ENCODE measurements at places on chromosomes 5 and 9. TPM values are rescaled to one million over a fixed set of nuclear protein-coding genes. Genes with fewer than 3 reads are reported as not detected.
A peak's percentile ranks its signal among the peaks of the same experiment; 100 is the strongest.

GRCh38 chr9:128045831-128046230, 21.3 kb downstream of the NAIF1 start:
- peaks cover 4% of the 10 kb centered on the region for H3K4me1 ChIP-seq
- no peak for DNase-seq
- no peak overlapping the region for H3K4me3 ChIP-seq
- no peak overlapping the region for H3K27ac ChIP-seq

DNA sequence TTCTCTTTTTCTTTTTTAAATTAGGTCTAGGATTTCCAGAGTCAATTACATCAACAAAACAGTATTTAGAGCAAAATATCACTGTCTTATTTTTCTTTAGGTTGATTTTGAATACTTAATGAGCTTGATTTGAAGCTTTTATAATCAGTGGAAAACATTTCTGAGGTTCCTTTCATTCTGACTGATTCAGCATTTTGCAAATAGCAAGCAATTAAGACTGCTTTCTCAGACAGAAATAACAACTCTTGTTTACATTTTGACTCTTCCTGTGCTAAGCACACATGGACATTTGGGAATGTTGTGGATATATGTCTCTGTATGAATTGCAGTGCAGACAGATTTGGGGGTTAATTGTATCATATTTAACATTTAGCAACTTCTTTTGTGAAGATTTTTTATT, 22.2 kb upstream of the MCCC2 start:
- no peaks in the 10 kb centered on the region for H3K27me3 ChIP-seq
- H3K4me3 ChIP-seq: no peak overlapping the region
- peak overlapping the region; percentile 14 for H3K27ac ChIP-seq
- H3K4me1 ChIP-seq: no peaks in the 10 kb centered on the region
- no peak for DNase-seq

DNA sequence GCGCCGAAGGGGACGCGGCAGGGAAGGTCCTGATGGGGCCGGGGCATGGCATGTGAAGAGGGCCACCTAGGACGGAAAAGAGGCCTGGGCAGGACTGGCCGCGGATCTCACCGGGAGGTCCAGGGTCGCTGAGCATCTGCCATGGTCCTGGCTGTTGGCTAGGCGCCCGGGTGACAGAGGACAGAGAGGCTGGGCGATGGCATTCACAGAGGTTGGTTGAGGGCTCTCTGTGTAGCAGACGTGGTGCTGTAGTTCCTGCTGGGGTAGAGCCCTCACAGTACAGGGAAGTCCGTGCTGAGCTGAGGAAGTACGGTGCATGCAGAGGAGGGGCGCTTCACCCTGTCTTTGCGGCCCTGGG, 427 bp downstream of the PCYOX1L start:
- peaks cover 21% of the 10 kb centered on the region for H3K36me3 ChIP-seq
- H3K4me1 ChIP-seq: peaks cover 59% of the 10 kb centered on the region
- peak overlapping the region; percentile 90 for H3K27ac ChIP-seq
- peak overlapping the region; percentile 95 for H3K4me3 ChIP-seq
- peak; percentile 43 for DNase-seq

DNA sequence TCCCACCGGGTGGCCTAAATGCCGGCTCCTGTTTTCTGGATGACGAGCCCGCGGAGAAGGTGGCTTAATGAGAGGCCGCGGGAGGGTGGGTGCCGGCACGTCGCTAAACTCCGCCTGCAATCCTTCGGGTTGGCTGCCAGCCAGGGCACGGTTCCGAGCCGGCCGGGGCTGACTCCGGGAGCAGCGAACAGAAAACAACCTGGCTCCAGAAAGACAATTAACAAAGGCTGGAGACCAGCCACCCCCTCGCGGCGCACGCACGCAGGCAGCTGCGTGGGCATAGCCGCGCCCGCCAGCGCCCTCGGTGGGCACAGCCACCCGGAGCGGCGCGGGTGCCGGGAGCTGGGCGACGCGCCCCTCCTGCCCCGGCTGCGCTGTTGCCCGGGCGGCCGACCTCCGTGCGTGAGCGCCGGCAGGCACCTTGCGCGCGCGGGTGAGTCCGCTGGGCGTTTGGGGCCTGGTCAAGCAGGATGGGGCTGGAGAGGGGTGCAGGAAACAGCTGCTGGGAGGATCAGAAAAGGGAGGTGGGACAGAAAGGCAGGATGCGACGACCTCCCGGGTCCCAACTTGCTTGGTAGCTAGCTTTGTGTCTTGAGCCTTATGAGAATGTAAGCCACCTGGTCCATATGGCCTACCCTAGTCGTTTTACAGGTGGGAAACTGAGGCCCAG, at the start of gene ARHGEF37:
Gene ARHGEF37, plus strand, starts transcription at position 307 of the 670 bp plus-strand sequence. CDS start 16,272 bp downstream, outside the sequence.
- peaks cover 24% of the 10 kb centered on the region for H3K4me1 ChIP-seq
- no peaks in the 10 kb centered on the region for H3K27me3 ChIP-seq
- no peaks in the 10 kb centered on the region for H3K36me3 ChIP-seq
- H3K4me3 ChIP-seq: peak within 1 kb of the TSS; percentile 73

GRCh38 chr5:164256351-164256750, 750.9 kb downstream of the MAT2B start:
- H3K27me3 ChIP-seq: no peaks in the 10 kb centered on the region
- DNase-seq: no peak
- H3K4me1 ChIP-seq: no peaks in the 10 kb centered on the region
- no peaks in the 10 kb centered on the region for H3K36me3 ChIP-seq

DNA sequence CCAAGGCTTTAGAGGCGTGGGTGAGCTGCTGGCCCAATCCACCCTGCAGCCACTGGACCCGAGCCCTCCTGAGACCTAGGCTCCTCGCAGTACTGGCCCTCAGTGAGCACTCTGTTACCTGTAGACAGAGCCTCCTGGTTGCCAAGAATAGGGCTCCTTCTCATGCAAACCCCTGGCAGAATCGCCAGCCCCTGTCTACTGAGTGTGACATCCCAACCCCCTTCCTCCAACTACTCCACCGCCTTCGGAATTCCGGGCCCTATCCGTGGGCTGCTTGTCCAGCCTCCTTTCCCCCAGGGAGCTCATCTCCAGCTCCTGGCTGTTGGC, 23.8 kb upstream of the COL5A1 start:
- H3K27me3 ChIP-seq: no peaks in the 10 kb centered on the region
- no peak for DNase-seq
- no peak overlapping the region for H3K4me3 ChIP-seq
- no peaks in the 10 kb centered on the region for H3K4me1 ChIP-seq
- H3K36me3 ChIP-seq: no peaks in the 10 kb centered on the region

DNA sequence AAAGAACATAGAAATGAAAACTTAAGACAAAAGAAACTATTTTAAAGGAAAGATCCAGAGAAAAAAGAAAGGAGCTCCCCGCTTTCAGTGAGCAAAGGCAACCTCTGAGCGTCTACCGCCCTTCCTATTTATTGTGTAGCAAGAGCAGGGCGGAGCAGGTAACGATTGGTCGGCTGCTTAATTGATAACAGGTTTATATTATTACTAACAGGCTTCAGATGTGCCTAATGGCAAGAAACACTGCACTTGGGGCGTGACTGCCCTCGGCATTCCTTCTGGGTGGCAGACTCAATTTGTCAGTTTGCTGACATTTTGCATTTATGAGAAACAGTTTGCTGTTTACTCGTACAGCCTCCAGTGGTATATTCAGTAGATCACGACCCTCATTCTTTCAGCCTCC, 482.7 kb upstream of the C9orf72 start:
- no peaks in the 10 kb centered on the region for H3K4me1 ChIP-seq
- H3K27me3 ChIP-seq: no peaks in the 10 kb centered on the region
- H3K27ac ChIP-seq: no peak overlapping the region
- H3K36me3 ChIP-seq: no peaks in the 10 kb centered on the region
- no peak overlapping the region for H3K4me3 ChIP-seq
- DNase-seq: no peak

DNA sequence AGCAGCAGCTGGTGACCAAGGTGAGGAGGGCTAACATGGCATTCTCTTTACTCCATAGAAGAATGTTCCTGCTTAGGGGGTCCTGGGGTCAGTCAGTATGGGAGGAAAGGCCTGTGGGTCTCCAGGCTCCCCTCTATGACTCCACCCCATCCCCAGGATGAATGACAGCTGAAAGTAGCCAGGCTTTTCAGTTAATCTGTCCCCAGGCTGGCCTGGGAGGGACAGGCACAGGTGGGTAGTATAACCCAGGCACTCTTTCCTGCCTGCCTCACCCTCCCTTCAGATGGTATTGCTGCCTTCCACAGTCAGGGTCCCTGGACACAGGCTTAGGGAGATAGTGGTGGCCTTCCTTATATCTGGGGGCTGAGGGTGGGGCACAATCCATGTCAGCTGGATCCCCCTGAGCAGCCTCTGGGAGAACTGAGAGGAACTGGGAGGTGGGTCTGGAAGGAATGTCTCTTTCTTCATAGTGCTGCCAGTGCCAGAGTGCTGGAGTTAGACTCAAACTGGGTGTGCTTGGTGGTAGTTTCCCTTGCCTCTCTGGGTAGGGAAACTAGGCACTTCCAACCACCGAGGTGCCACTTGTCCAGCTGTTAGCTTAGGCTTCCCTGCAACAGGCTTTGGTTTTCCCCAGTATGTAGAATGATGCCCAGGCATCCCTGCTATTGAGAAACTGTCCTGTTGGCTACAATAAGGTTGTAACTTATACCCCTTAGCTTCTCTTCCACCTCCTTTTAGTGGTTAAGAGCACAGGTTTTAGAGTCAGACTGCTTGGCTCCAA, 27.8 kb downstream of the LARP1 start:
- no peak overlapping the region for H3K4me3 ChIP-seq
- H3K4me1 ChIP-seq: peaks cover 93% of the 10 kb centered on the region
- no peaks in the 10 kb centered on the region for H3K27me3 ChIP-seq
- H3K36me3 ChIP-seq: peaks cover 8% of the 10 kb centered on the region
- DNase-seq: no peak

DNA sequence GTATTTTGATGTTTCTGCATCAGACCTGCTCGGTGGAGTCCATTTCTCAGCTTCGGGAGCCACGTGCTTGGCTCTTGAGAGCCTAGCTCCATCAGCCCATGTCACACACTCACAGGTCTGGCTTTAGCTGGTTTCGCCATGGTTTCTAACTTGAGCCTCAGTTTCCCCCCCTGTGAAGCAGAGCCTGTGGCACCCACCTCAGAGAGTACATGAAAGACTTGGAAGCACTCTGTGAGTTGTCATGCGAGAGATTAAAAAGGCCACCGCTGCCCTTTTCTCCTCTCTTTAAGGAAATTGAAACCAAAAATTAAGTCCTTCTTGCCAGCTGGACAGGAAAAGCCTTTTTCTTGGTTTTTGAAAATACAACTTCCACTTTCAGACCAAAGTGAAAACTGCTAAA, 8.8 kb downstream of the TENT4A start:
- no peak overlapping the region for H3K4me3 ChIP-seq
- H3K36me3 ChIP-seq: peaks cover 19% of the 10 kb centered on the region
- no peak for DNase-seq
- no peak overlapping the region for H3K27ac ChIP-seq
- H3K27me3 ChIP-seq: no peaks in the 10 kb centered on the region
- H3K4me1 ChIP-seq: peaks cover 87% of the 10 kb centered on the region

DNA sequence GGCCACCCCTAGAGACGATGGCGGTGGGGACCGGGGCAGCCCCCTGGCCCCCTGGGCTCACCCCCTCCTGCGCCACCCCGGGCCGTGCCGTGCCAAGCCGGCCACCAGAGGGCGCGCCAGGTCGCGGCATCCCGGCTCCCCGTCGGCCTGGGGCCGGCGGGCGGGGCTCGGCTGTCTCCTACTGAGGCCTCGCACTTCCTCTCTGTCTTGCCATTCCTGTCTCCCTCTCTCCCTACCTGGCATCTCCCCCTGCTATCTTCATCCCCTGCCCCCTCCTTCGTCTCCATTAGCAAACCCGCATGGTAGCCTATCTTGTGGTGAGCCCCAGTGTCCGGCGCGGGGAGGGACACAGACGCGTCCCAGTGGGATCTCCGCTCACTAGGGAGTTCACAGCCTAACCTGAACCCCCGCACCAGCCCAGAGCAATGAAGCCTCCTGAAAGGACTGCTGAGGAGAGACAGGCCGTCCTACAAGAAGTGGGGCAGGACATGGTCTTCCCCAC, 29.8 kb upstream of the FABP6 start:
- peak; percentile 68 for DNase-seq
- H3K27me3 ChIP-seq: peaks cover 9% of the 10 kb centered on the region
- peaks cover 2% of the 10 kb centered on the region for H3K4me1 ChIP-seq
- no peak overlapping the region for H3K27ac ChIP-seq
- H3K36me3 ChIP-seq: no peaks in the 10 kb centered on the region

DNA sequence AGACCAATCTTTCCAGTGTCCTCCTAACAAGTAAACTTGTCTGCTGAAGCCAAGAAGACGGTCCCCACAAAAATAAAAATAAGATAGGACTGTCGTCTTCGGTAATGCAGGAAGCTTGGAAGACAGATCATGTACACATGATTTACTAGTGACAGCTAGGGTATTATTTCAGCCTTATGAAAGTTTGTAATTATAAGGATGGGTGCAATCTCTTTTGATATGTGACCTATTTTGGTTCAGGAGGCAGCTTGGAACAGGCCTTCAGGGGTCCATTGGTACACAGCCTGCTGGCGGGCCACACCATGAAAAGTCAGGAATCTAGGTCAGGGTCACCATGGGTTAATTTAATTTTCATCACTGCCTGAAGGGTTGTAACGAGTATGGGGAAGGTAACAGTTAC, 13.7 kb upstream of the MEIKIN start:
- H3K27me3 ChIP-seq: no peaks in the 10 kb centered on the region
- H3K4me3 ChIP-seq: no peak overlapping the region
- DNase-seq: no peak
- H3K36me3 ChIP-seq: peaks cover 15% of the 10 kb centered on the region

DNA sequence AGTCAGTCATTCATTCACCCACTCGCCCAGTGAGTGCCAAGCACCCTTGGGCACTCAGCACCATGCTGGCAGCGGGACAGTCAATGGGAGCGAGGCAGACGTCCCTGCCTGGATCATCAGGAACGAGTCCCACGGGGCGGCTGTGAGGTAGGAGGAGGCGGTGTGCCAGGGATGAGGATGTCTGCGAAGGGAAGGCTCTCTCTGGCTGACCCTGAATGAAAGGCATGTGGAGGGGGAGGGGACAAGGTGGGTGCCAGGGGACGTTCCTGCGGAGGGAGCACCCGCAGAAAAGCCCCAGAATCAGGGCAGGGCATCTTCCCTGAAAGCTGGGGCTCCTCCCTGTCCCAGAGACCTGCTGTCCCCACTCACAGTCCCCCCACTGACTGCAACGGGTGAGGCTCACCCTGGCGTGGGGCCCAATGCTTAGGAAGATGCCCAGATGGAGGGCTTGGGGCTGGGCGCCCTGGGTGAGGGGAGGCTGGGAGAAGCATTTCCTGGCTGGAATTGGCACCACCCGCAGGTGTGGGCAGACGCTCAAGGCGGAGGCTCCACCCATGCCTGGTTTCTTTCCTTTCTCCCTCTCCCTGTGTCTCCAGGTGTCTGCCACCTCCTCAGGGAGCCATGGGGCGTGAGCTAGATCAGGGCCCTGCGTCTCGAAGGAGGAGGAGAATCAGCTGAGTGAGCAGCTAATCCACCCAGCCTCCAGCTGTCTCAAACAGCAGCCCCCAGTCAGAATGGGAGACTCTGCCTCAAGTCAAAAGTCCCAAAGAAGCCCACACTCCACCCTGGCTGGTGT, 179.0 kb upstream of the PPP1R26 start:
- H3K27me3 ChIP-seq: peaks cover 9% of the 10 kb centered on the region
- H3K4me1 ChIP-seq: no peaks in the 10 kb centered on the region
- no peak overlapping the region for H3K4me3 ChIP-seq
- no peak overlapping the region for H3K27ac ChIP-seq
- DNase-seq: no peak

GRCh38 chr9:123654218-123654993, 275.5 kb downstream of the DENND1A start:
- no peaks in the 10 kb centered on the region for H3K27me3 ChIP-seq
- peaks cover 15% of the 10 kb centered on the region for H3K36me3 ChIP-seq
- H3K27ac ChIP-seq: no peak overlapping the region

RLN2 gene
- total RNA-seq: 4.0 TPM

KCNV2 gene
- not detected for total RNA-seq

PCDHB4 gene
- total RNA-seq: not detected

PCDHB7 gene
- not detected for total RNA-seq

OTULINL gene
- total RNA-seq: 9.1 TPM

GAPT gene
- total RNA-seq: not detected

PCDHB6 gene
- total RNA-seq: not detected
